Activated naive CD8-positive, alpha-beta T cell treated with anti-CD3 and anti-CD28 coated beads, Interleukin-2, amount 10 ng/mL, durations not matched to agents 7 days and 5 days (primary cell): ENCODE measurements at places on chromosomes 16 and 17. TPM values are rescaled to one million over a fixed set of nuclear protein-coding genes. Genes with fewer than 3 reads are reported as not detected.

DNA sequence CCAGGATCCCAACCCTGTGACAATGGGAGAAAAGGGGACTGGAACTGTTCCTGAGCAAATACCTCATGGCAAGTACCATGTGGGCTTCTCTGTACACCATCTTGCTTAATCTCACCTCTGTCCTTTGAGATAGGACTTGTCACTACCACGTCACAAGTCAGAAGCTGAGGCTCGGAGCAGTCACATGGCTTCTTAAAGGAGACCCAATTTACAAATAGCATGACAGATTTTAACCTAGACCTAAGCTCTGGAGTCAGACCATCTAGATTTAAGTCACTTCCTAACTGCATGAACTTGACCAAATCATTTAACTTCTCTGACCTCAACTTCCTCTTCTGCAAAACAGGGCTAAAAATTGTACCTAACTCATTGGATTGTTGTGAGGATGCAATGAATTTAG lies 36.0 kb upstream of the CCL1 start:
- no peak for DNase-seq

DNA sequence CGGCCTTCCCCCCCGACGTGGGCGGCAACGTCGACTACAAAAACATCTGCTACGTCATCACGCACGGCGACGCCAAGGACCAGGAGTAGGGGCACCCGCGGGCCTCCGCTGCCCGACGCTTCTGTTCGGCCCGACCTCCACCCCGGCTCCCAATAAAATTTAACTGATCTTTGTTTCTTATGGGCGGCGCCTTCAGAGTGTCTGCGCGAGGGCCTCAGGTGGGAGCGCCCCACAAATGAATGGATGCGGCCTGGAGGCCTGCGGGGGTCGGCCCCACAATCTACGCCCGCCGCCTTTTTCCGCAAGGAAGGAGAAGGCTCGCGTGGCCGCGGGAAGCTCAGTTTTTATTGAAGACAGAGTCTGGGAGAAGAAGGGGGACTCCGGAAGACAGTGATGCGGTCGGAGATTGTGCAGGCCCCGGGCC lies 3.2 kb downstream of the MYL11 start:
- DNase-seq: peak; percentile 83

DNA sequence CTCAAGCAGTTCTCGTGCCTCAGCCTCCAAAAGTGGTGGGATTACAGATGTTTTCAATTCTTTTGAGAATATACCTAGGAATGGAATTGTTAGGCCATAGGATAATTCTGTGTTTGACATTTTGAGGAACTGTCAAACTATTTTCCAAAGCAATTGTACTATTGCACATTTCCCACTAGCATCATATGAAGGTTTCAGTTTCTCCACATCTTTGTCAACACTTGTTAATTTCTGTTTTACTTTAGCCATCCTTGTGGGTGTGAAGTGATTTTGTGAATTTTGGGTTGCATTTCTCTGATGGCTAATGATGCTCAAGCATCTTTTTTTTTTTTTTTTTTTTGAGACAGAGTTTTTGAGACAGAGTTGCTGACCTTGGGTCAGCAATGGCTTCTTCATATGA lies 6.2 kb downstream of the NT5M start:
- DNase-seq: no peak

DNA sequence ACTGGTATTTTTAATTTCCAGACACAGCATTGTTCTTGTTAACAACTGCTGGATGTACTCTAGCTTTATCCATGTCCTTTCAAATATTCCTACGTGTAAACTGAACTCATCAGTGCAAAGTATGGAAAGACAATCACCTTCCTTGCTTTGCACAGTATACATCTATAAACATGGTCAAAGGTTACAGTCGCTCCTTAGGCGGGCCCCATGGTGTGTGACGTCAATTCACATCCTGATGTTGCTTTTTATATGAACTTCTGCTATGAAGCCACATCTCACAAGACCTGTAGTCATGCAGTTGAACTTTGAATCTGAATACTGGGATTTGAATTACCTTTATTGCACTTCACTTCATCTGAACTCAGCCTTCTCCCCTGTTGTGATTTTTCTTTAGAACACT lies 447.6 kb upstream of the PSMD7 start:
- DNase-seq: no peak

DNA sequence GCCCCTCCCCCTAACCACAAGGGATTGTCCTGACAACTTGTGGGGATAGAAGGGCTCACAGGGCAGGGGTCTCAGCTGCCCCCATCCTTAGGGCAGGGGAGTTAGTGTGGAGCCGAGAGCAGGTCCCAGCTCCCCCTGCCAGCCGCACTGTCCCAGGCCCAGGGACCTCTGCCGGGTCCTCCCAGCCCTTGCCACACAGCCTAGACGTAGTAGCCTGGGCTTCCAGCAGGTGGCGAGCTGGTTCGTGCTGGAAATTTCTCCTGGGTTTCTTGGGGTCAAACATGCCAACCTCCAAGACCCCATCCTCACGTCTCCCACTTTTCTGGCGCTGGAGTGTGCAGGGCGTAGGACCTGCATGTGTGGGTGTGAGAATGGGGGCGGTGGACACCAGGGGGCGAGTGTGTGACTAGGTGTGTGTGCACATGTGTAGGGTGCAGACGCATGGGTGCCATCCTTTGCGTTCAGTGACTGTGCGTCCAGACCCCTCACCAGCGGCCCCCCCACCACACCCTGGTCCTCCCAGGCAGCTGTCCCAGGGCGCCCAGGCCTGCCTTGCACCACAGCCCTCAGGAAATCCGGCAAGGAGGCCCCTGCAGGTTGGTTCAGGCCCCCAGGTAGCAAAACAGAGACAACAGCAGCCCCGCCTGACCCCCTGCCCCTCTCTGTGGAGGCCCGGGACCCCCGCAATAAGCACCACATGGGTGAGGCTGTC lies 29.5 kb downstream of the SBK1 start:
- DNase-seq: peak; percentile 72

- DNase-seq: no peak
Measured at GRCh38 chr17:45939395-45939794, 45.0 kb downstream of the MAPT start.

GRCh38 chr17:5264893-5265292 lies 17.2 kb upstream of the RABEP1 start:
- no peak for DNase-seq

- DNase-seq: no peak
Measured at GRCh38 chr17:42667088-42667951, 8.2 kb downstream of the TUBG2 start.

DNA sequence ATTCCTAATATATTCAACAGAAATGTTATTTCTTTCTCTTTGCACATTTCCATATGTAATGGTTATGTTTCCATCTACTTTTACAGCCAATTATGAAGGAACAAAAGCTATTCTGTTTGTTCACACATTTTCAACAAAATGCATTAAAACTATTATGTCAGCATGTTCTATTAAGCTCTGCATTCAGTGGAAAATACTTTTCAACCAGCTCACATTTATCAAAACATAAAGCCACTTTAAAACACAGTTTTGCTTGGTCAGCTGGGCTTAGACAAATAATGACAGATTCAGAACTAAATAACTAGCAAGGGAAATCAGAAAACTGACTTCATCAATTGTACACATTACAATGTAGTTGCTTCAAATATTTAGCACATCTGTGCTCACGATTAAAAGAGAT lies 6.9 kb downstream of the SALL1 start:
- DNase-seq: no peak

DNA sequence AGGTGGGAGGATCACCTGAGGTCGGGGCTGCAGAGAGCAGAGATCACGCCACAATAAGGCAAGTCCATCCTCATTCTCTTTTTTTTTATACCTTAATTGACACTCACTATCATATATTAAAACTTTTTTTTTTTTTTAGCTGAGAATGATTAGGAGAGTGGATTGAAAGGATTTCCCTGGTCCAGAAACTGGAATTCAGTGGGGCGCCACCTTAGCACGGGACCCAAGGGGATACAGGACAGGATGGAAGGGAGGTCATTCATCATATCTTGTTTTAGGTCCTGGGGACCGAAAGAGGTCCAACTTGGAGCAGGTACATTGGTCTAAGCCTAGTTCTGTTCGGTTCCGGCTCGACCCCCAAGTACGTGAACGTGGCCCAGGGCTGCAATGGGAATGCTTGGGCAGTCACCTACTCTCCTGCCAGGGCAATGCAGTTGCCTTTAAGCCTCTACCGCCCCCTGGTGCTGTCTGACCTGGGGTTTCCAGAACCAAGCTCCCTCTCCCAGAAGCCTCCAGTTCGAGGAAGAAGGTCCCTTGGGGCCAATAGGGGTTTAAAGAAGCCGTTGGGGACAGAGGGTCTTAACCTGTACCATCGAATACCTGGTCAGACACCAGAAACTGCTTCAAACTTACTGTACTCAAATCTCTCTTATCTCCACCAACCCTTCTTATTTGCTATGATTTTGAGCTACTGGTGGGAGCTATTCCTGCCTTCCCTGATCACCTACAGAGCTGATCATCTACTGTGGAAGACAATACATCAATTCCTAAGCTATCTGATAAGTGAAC lies 19.9 kb upstream of the GPATCH8 start:
- DNase-seq: peak; percentile 67

- no peak for DNase-seq
Measured at GRCh38 chr16:88352261-88353200, 30.2 kb upstream of the ZNF469 start.

DNA sequence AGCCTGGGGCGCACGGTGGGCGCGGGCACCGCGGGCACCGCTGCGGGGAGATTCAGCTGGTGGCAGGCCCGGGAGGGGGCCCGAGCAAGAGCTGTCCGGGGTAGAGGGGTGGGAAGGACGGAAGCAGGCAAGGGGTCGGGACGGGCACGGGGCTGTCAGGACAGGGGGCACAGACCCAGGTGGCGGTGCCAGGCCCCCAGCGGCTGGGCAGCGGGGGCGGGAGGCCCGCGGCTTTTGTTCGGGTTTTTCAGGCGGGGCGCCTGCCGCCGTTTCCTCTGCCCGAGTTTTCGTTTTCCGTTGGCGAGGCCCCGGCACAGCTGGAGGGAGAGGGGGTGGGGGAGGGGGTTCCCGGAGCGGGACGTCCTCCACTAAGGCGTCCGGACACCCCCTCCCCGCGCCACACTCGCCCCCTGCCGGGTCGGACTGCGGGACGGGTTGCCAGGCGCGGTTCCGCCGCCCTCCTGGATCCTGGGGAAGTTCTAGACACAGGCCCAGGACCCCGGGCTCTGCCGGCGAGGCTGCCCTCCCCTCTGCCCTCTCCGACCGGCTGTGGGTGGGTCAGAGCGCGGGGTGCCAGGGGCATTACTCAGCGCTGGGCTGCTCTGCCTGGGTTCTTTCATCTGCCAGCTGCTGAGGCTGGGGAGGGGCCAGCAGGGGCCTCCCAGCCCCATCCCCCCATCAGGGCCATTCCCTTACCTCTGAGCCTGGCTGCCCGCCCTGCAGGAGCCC lies 543 bp downstream of the ARHGAP23 start:
- DNase-seq: no peak

GRCh38 chr17:68182940-68183551 lies 64.8 kb upstream of the AMZ2 start:
- DNase-seq: peak; percentile 63

DNA sequence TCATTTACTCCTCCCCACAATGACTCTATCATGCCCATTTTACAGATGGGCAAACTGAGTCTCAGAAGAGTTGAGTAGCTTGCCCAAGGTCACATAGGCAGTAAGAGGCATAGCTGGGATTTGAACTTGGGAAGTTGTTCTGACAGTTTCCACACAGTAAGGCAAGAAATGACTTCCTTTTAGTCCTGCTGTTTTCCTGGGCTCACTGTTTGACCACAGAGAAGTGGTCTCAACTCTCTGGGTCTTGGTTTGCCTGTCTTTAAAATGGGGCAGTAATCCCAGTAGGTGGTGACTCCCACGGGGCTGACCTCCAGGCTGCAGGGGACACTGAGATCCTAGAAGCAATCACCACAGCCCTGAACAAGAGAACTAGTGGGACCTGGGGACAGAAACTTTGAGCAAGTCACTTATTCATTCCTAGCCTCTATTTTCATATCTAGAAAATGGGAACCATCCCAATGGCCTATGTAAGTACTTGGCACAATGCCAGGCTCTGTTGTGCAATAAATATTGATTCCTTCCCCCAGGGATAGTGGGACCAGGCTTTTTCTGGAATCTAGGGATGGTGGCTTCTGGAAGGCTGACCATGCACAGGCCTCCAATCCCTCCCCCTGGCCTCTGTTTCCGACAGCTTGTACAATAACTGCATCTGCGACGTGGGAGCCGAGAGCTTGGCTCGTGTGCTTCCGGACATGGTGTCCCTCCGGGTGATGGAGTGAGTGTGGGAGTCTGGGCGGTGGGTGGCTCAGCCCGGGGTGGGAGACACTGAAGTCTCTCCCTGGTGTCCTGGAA lies 20.5 kb downstream of the DEXI start:
- no peak for DNase-seq

DNA sequence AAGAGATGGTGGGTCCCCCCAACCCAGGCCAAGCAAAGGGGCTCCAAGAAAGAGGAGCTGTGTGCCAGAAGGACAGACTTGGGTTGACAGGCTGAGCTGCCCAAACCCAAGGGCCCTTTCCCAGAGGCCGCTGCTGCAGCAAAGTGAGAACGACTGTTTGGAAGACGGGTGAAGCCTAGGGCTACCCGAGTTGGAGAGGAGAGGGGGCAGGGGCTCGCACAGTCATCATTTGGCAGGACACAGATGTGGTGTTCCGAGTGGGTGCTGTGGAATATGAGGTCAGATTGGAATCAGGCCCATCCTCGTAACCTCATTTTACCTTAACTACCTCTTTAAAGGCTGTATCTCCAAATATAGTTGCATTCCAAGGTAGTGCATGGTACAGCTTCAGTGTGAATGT lies 5.3 kb upstream of the MFAP4 start:
- DNase-seq: no peak

DNA sequence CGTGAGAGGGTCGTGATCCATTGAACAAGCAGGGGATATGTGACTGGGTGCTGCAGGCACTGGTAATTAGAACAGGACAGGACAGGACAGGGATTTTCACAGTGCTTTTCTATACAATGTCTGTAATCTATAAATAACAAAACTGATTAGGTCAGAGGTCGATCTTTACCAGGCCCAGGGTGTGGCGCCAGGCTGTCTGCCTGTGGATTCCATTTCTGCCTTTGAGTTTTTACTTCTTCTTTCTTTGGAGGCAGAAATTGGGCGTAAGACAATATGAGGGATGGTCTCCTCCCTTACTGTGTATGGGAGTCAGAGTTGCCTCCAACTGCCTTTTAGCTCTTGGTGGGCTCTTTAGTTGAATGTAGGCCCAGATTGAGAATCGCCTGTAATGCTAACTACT lies 1.5 kb upstream of the ZNF764 start:
- DNase-seq: no peak

GRCh38 chr17:77142689-77143088 lies 1.9 kb downstream of the SEC14L1 start:
- no peak for DNase-seq

- no peak for DNase-seq
Measured at GRCh38 chr16:36336-36984, 16.9 kb downstream of the POLR3K start.

TP53TG3C gene
- total RNA-seq: not detected

KLHL10 gene
- total RNA-seq: not detected

EFNB3 gene
- total RNA-seq: not detected

ZNF624 gene
- 8.3 TPM for total RNA-seq

ADGRG3 gene
- total RNA-seq: not detected

IRF8 gene
- total RNA-seq: 27.8 TPM

FBXL16 gene
- 15.9 TPM for total RNA-seq

KRTAP9-2 gene
- not detected for total RNA-seq

NOXO1 gene
- 0.58 TPM for total RNA-seq

CRK gene
- 19.5 TPM for total RNA-seq
